ENCODE measurements at places on chromosomes 11 and 22.
A peak's percentile ranks its signal among the peaks of the same experiment; 100 is the strongest.

DNA sequence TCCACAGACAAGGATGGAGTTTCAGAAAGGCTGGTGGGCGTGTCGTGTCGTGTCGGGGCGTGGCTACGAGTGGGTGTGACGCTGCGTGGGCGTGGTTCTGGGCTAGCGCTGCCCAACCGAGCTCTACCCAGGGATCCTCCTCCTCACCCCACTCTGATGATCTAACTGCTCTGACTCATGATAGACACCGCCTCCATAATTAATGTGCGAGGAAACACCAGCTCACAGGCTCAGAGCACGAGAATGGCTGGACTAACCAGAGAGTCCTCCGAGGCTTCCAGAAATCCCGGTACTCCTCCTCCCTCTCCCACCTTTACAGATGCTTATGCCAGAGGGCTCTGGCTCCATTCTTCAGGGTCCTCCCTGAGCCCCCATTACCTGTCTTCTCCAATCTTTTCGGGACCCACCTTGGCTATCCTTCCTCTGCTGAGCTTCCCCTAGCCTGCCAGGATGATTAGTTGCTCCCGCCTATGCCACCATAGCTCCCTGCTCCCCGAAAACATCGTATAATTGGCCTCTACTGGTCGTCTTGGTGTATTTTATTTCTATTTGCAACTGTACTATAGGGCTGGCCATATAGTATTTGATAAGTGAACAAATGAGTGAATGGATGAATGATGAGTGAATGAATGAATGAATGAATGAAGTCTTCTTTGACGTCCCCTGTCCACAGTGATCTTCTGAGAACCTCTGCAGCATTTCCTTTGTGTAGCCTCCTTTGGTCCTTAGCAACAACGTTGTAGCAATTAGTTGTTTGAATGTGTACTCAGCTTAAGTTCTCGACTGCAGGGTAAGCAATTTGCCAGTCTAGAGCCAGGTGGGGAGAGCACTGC lies 21.7 kb downstream of the TMPRSS13 start:
- DNase-seq, result peak; percentile 81

GRCh38 chr11:123173040-123173855 lies 21.8 kb downstream of the CLMP start:
- DNase-seq, result no peak

DNA sequence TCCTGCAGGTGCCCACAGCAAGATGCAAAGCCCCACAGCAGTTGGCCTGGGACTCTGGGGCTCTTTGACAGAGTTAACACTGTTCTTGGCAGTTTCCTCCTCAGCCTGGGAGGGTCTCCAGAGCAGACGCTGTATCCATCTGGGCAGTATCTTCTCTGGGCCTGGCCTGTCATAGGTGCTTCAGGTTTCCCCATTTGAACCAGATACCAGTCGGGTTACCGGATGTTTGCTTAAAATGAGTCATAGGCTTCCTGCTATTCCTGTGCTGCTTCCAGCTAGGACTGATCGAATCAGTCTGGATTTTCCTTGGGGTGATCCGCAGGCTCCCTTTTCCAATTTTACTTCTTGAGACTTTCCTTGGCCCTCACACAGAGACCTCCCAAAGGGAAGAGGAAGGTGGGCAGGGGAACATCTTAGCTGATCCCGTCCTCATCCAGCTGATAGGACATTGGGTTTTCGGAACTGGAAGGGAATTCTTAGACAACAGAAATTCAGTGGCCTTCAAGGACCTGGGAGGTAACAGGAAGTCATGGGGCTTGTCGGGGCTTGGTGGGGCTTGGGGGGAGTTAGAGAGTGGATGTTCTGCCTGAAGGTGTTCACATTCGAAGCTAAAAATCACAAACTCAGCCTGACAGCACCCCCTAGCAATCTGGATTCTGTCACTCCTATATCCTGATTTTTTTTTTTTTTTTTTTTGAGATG lies 2.4 kb upstream of the RANGAP1 start:
- no peak for DNase-seq

- DNase-seq, result peak; percentile 80
These were observed at the start of gene HMOX1 for GRCh38 chr22:35380537-35381423. HMOX1 (plus strand) TSS chr22:35381096; CDS start chr22:35381174, 78 bp downstream.

DNA sequence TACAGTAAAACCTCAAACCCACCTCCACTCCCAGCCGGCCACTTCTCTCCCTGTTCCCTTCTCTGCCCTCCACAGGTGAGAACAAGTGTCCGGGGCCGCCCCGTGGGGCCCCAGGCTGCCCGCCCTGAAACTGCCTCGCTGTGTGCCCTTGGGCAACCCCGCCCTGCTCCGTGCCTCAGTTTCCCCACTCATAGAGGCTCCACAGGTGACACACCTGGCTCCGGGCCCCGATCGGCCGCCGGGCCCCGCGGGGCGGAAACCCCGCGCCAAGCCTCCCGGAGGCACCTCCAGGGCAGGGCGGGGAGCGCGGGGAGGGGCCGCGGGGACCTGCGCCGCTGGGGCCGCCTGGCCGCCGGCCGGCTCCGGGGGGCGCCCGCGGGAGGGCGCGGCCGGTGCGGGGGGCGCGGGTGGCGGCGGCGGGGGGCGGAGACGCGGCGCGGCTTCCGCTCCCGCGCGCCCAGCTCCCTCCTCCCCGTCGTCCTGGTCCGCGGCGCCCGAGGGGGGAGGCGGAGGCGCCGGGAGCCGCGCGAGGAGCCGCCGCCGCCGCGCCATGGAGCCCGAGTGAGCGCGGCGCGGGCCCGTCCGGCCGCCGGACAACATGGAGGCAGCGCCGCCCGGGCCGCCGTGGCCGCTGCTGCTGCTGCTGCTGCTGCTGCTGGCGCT lies at the start of gene LRP5:
Gene LRP5, plus strand, starts transcription at position 475 of the 663 bp plus-strand sequence. Its CDS starts 124 bp downstream, at position 599.
- no peak for DNase-seq

- peak; percentile 59 for DNase-seq
These were observed 2.3 kb downstream of the ACY3 start for GRCh38 chr11:67648140-67648795.

DNA sequence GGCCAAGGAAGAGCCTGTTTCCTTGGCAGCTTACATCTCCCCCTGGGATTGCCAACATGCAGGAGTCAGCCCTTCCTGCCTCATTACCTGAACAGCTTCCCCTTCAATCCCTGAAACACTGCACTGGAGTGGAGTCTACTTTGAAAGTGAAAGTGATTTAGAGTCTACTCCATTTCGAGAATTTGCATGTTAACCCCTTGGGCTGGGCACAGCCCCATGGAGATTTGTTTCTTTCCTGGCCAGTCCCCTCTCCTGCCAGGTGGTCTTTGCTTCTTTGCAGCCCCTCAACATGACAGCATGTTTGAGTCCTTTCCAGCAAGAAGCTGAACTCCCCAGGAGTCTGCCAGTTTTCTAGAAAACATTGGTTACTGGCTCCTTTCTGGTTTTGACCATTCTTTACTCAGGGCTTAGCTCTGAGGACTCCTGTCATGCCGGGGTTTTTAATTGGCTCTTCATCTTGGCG lies 59.9 kb downstream of the TRAF6 start:
- no peak for DNase-seq

DNA sequence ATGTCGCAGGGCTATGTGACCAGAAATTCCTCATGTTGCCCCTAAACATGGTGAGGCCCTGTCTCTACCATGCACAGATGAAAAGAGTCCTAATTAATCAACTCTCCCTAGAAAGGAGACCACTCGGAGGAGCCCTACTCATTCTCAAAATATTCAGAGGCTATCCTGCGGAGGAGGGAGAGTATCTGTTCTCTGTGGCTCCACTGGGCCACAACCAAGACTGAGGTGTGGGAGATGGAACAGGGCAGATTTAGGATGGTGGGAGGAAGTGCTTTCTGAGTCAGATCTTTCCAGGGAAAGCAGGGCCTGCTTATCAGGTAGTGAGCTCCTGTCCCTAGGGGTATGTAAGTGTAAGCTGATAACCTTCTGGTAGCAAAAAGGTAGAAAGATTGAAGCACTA lies 37.0 kb upstream of the PRDM11 start:
- no peak for DNase-seq

DNA sequence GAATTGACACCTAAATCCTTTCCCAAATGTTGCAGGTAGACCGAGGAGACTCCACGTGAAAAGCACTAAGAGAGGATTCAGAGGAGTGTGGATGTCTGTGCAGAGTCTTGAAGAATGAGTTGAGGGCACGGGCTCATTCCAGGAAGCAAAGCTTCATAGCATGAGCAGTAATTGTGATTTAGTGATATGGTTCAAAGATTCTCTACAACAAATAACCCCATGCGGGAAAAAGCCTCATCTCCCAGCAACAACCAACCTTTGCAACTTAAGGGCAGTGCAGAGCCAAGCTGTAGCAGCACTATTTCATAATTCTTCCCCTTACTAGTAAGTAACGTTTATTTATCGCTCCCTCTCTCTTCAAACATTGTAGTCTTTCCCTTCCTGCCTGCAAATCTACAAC lies 87.5 kb upstream of the CLMP start:
- DNase-seq, result no peak

DNA sequence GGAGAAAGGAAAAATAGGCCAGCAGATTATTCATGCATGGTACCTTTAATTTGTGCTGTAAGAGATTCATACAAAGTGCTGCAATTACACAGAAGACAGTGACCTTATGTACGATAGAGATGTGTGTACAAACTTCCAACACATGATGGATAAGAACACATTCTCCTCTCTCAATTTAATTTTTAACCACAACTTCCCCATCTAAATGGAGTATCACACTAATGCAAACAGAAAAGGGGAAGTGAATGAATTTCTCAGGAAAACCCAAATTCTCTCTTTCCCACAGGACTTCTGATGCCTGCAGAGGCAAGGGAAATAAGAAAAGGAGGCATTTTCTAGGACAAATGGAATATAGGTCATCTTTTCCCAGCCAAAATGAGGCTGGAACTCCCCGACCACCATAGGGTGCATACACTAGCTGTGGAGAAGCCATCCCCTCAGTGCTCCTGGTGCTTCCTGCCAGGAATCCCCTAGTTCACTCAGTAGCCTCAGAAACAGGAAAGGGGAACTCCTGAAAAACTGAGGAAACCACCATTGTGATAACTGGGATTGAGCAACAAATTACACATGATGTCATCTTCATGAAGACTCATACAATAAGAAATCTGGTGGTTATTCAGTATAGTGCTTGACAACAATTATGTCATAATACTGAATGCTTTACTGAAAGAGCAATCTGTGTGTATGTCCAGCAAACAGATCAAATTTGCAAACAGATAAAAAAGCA lies 22.4 kb downstream of the MMP10 start:
- peak; percentile 13 for DNase-seq

DNA sequence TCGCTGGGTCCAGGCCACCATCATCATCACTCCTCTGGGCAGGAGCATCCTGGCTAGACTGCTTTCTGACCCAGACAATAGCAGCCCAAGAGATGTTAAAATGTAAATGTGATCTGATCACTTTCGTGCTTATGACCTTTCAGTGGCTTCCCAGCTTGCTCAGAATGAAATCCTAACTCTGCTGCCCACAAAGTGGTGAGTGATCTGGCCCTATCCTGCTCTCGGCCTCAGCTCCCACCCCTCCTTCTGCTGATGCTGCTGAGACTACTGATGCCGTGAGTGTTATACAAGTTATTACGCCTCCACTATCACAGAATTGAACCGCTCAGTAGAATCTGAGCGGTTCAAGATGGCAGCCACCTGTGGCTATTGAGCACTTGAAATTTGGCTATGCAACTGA lies 26.2 kb downstream of the ELF5 start:
- DNase-seq, result no peak

DNA sequence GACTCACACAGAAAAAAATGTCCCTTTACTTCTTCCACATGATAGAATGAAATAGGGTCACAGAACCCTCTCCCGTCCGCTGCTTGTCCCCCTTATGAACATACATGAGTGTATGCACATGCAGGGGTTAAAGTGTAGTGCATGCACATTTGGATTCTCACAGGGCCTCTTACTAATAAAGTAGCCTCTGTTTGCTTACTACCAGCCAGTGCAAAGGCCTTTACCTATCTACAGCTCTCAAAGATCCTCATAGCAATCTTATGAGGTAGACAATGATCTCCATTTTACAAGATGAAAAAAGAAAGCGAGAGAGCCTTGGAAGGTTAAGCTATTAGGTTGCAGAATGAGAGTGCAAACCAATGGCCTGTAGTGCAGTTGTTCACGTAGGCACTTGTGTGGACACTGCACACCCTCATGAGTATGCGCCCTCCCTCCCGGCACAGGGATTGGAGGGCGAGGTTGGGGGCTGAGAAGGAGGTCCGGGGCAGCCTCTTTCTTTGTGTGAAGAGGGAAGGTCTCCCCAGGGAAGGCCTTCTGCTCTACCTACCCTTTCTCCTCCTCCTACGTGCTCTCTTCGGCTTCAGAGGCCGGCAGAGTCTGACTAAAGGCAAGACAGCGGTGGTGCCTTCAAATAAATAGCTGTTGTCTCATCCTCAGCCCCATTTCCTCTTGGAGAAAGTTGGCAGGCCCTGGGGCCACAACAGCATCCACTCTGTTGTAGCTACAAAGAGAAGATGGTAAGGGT lies 91.3 kb downstream of the CEP164 start:
- DNase-seq, result no peak

GRCh38 chr11:15519124-15519791 lies 404.5 kb downstream of the INSC start:
- DNase-seq, result no peak

DNA sequence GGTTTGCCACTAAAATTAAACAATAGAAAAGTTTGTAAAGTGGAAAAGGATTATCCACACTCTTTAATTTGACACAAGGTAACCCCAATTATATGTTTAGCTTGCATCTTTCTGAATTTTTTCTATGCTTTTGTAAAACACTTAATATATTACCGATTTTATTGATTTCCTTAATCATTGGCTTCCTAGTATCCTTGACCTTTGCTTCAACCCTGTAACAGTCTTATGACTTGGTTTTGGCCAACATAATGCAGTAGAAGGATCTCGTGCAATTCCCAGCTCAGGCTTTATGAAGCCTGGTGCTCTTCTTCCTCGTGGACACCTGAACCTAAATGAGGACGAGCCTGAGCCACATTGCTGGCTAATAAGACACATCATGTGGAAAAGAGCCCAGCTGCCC lies 23.6 kb upstream of the CASP4 start:
- no peak for DNase-seq

DNA sequence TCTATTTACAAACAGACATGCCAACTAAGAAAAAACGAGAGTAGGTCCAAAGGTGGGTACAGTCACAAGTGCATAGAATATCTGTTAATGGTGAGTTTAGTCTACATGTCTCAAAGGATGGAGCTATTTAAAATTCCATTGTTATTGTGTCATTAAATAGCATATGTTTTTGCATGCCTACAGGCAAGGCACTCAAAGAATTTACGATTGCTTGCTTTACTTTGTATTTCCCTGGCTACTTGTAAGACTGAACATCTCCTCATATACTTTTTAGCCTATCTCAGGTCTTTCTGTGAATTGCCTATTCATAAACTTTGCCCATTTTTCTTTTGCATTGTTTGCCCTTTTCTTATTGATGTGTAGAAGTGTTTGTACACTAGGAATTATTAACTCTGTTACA lies 39.7 kb downstream of the DEUP1 start:
- DNase-seq, result no peak

DNA sequence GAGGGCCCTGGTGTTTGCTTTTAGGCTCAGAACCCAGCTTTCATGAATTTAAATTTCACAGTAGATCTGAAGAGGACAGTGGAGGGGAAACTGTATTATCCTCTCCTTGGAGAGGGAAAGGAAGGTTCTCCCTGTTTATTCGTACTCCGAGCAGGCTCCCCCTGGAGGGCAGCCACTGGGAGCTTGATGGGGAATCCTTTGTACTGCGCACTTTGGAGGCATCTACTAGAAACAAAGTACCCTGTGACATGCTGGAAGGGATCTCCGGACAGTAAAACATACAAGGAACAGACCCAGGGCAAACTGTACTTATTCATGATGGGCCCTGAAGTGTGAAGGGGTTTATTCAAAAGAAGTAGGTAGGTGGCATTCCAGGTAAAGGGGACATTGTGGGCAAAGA lies 27.2 kb downstream of the NAV2 start:
- DNase-seq, result no peak

Measured in CD4-positive, alpha-beta T cell treated with Interleukin-4 for 1 hour (primary cell).